Activated T-cell treated with anti-CD3 and anti-CD28 coated beads for 48 hours (primary cell): ENCODE measurements at places on chromosomes 1 and 21.
A peak's percentile ranks its signal among the peaks of the same experiment; 100 is the strongest.

- DNase-seq, result no peak
Measured at GRCh38 chr1:100989306-100990077, 36.1 kb downstream of the DPH5 start.

DNA sequence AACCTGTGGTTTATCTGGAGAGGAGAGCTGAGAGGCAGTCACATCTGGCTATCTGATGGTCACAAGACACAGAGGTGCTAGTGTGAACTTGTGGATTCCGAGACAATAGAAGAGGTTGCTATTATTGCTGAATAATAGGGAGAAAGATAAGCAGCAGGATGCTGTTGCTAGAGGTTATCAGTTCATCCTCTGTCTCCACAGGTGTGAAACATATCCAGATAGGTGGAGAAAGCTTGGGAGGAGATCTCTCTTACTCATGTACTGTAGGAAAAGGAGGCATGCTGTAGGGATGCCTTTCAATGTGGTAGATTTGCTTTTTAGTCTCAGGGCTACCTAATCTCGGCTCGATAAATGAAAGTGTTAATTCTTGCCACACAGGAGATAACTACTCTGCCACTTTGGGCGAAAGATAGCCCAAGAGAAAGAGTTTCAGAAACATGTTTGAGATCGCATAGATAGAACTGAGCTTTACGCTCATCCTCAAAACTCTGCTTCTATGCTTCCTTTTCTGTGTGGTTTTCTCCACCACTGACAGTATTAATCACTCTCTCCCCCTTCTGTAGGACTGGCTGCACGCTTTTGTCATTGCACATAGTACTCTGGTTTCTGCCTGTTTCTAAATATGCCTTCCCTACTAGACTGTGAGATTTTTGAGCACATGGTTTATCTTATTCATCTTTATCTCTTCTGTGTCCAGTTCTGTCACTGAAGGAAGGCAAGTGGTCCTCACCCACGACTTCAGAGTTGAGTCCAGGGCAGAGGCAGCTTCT is 36.7 kb upstream of the PLXNA2 start:
- no peak for DNase-seq

DNA sequence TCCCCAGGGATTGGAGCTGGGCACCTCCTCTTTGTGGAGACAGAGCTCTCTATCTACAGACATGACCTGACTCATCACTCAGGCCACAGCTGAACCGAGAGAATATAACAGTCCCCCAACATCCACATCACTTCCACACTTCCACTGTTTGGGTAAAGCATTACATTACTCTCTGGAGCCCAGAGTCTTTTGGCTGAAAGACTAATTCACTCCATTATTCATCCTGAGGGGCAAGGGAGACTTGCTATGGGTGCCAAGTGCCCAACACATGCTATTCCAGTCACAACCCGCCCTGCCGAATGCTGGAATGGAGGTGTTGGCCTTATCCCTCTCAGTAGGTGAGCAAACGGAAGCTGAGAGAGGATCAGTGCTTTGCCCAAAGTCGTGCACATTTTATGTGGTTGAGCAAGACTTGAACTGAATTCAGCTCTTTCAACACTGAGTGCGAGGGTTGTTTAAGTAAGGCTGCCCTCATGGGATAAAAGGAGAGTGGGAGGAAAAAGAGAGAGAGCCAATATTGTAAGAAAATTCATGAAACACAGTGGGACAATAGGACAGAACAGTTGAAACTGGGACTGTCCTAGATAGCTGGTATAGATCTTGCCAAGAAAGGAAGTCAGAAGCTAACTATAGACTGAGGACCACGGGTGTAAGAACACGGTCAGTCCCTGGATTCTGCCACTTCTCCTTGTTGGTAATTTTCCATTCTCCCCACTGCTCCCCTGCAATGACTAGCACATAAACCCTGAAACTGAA is 13.5 kb upstream of the CHI3L1 start:
- no peak for DNase-seq

DNA sequence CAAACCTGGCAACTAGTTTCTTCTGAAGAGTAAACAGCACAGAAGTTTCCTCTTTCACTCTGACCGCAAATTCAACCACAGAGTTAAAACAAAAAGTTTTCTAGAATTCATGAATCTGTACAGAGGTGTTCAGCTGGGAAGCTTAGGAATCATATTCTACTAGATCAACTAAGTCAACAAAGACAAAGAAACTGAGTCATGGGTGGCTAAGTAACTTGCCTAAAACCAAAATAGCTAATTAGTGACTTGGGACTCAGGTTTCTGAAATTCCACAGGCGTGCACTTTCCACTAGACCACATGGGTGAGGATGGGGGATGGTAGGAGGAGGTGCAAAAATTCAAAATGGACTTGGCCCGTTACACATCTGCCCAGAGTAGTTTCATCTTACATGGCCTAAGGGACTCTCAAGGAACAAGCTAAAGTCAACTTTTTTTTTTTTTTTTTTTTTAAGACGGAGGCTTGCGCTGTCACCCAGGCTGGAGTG is 25.8 kb downstream of the PTPN14 start:
- no peak for DNase-seq

DNA sequence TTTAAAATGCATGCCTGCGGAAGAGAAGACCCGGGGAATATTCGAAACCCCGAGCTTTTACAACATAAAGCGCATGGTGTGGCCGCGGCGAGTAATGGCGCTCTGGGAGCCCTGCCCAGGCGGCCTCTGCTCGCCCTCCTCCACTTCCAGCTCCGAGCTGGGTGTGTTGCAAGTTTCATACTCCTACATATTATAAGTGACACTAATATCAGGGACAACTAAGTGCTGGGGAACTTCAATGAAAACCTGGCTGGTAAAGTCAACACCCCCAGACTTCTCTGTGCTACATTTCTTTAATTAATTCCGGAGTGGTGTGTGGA is 11.8 kb downstream of the SIM2 start:
- no peak for DNase-seq

GRCh38 chr1:202591515-202591914 is 118.7 kb downstream of the SYT2 start:
- no peak for DNase-seq

DNA sequence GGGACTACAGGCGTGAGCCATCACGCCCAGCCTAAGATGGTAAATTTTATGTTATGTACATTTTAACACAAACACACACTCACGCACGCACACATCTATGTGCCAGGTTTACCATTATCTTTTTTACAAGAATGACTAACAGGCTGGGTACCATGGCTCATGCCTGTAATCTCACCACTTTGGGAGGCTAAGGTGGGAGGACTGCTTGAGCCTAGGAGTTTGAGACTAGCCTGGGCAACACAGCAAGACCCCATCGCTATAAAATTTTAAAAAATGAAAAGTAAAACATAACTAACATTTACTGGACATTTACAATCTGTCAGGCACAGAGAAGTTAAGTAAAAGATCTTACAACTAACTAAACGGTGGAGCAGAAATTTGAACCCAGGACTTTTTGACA is 14.7 kb downstream of the GATAD2B start:
- DNase-seq, result no peak

DNA sequence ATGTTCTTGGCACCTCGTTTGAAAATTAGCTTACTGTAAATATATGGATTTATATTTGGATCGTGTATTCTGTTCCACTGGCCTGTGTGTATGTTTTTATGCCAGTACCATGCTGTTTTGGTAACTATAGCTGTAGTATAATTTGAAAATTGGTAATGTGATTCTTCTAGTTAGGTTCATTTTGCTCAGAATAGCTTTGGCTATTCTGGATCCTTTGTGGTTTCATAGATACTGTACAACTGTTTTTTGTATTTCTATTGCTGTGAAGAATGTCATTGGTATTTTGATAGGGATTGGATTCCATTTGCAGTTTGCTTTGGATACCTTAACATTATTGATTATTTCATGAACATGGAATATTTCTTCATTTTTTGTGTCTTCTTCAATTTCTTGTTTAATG is 490.2 kb downstream of the BRINP3 start:
- no peak for DNase-seq

- DNase-seq, result peak; percentile 67
Measured at GRCh38 chr1:210373878-210374599, 45.3 kb downstream of the HHAT start.

DNA sequence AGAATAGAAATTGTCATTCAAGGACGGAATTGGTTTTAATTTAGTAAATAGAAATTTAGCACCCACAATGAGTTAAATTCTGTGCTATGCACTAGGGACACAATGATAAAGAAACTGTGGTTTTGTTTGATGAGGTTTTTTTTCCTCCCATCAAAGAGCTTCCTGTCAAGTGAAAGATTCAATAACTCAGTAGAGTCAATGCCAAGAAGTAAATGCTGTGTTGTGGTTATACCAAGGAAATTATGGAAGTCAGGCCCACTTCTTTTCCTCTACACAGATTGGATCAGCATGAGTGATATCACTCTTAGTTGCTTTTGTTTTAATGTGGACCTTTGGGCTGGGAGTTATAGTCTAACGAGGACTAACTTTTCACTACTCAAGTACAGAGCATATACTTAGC is 1269.6 kb upstream of the ADGRL2 start:
- no peak for DNase-seq

DNA sequence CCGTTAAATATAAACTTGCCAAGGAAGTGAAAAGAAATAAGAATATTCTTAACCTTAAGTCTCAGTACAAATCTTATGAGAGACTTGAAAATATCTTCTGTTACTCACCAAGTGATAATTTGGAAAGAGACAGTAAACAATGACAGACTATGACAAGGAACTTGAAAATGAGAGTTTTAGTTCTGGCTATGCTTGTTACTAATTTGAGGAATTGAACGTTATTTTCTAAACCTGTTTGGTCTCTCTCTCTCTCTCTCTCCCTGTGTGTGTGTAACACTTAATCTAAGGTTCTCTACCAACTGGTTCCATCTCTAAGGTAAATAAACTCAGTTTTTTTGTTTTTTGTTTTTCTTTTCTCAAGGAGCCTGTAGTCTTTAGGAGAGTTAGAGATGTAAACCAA is 161.8 kb downstream of the AMY1C start:
- DNase-seq, result no peak

DNA sequence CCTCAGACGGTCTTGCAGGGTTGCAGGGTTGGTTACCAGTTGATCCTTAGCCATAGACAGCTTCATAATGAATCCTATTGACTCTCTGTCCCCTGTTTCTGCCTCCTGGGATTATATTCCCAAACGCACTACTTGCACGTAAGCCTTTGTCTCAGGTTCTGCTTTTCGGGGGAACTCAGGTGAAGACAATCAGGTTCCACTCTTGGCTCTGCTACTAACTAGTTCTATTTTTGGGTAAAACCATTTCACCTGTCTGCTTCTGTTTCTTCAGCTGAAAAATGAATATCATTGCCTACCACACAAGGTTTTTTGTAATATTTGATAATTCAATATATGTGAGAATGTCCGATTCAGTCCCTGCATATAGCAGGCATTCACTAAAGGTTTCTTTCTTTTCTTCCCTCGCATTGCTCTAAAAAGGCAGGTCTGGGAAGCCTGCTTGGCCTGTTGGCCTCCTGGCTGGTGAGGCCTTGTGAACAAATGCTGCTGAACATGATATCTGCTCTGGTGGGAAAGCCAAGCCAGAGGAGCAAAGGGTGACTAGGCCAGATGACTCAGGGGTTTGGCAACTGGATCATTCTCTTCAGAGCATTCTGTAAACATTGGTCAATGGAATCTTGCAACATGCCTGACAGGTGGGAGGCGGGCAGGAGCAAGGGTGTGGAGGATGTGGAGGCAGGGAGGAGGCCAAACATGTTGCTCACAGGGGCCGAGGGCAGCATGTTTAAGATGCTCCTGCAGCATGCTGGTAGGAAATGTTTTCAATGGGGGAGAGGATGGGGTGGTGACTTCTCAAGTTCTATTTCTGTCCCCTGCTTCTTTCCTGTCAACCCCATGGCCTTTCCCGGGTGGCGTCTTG is 23.8 kb downstream of the IER5 start:
- DNase-seq, result no peak

DNA sequence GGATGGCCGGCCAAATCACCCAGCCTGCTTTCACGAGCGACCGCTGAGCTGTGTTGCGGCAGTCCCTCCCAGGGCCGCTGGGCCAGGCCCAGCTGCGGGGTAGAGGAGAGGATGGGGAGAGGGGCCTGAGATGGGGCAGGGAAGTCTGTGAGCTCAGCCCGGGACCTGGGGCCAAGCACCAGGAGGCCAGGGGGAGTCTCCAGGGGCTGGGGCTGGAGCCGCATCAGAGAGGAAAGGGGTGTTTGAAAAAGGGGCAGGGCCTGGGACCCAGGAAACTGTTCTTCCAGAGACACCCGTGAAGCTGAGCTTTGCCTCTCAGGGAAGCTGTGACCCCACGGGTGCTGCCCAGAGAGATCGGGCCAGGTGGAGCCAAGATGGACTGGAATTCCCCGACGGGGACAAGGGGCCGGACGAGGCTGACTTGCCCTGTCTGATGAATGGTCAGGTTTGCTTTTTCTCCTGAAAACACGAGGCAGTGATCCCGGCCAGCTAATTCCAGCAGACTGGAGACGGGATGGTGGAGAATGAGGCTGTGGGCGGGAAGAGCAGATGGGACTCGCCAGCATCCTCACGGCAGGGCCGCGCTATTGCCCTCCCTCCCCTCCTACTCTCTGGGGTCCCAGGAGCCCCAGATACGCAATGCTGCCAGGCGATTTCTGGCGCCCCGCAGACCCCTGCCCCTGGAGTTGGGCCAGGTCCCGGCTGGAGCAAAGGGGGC is 40.3 kb upstream of the COL18A1 start:
- no peak for DNase-seq

- DNase-seq, result no peak
Measured at GRCh38 chr1:44723064-44723463, 7.9 kb downstream of the RNU5D-1 start.

GRCh38 chr1:245091818-245092637 is 62.8 kb upstream of the KIF26B start:
- DNase-seq, result no peak

DNA sequence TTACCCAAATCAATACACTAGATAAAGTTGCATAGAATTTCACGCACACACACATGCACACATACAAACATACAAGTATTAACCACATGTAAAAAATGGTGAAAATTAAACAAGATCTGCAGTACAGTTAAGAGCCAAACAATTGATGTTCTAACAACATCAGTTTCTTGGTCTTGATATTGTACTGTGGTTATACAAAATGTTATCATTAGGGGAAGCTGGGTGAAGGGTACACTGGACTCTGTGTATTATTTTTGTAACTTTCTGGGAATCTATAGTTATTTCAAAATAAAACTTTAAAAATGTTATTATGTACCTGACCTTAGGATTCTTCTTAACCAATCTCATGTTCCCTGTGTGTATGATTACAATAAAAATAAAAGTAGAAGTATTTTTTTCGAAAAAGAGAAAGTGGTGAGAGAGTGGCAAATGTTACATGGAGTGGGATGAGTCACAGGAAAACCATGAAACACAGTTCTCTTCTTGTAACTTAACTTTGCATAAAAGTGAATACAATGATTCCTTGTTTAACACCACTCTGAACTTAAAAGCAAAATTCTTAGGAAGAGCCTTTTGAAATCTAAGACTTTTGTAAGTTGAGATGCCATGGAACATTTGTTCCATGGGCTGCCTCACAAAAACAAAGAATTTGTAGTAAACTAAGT is 101.6 kb upstream of the RUNX1 start:
- no peak for DNase-seq

DNA sequence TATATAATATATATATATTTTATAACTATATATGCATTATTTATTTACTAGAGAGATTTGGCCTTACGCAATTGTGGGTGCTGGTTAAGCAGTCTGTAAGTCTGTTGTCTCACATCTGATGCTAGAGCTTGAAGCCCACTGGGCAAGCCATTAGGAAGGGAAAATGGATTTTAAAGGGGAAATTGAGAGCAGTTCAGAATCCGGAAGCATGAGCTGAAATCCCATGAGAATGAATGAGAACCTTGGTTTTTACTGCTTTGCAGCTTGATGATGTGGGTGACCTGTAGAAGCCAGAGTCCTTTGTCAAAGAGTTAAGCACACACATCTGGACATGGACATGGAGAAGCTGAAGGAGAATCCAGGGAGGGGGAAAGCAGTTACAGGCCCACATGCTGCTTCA is 220.8 kb upstream of the DAB1 start:
- no peak for DNase-seq

- no peak for DNase-seq
Measured at GRCh38 chr1:175272361-175272760, 79.8 kb upstream of the KIAA0040 start.
